Mesenteric fat pad (tissue), 1 donor: ENCODE measurements at places on chromosomes 4 and X.

DNA sequence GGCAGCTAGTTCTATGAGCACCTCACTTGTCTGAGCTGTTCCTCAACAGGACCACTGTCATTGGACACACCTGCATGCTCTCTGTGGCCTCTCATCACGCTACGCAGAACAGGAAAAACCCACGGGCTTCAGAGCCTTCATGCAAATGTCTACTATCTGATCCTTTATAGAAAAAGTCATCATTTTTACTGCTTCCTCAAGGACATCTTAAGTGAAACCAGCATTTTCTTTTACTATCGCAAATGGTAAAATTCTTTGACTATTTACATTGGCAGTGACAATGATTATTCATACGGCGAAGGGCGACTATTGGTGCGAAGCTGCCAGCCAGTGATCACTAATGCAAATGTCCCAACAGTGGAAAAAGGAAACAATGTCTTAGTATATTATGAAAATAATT lies 147.0 kb downstream of the AFAP1 start:
- DNase-seq: peak; percentile 18

DNA sequence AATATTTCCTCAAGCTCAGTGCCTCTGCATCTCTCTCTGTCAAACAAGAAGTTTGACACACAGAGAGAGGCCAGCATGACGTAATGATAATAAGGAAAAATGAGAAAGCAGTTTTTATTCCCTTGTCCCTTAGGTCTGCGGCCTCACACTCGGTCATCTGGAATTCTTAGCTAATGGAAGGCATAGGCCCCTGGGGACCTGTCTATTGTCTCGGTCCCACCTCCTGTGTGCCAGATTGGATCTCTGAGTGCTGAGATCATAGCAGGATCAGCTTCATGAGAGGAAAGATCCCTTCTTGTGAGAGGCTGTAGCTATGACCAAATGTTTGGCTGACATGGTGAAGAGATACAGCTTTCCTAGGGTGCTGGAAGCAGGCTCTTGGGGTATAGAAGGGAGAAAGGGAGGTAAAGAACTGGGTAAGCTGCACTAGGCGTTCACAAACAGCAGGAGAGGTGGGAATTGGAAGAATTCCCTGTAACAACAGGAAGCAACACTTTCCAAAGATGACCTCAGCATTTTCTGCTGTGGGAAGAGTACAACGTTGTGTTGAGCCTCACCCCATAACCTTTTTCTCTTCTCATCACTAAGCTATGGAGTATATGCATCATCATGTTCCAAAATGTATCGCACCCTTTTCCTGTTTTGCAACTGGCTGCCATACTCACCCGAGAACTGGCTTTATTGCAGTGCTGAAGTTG lies 20.2 kb downstream of the TMEM31 start:
- DNase-seq: no peak

DNA sequence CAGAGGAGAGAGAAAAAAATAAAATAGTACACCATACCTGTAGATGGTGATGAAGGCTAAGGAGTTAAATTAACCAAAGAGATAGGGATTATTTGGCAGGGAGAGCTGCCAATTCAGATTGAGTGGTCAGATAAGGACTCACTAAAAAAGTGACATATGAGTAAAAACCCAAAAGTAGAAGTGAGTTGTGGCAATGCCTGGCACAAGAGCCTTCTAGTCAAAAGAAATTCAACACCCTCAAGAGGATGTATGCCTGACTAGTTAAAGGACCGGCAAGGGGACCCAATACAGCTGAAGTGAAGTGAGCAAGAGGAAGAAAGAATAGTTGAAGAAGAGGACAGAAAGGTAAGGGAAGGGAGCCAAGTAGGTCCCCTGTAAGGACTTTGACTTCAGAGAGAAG lies 34.9 kb downstream of the ELF2 start:
- no peak for DNase-seq

GRCh38 chr4:33369446-33369845 lies 2649.3 kb downstream of the PCDH7 start:
- no peak for DNase-seq

GRCh38 chr4:154132406-154132805 lies 343.5 kb upstream of the SFRP2 start:
- DNase-seq: no peak

DNA sequence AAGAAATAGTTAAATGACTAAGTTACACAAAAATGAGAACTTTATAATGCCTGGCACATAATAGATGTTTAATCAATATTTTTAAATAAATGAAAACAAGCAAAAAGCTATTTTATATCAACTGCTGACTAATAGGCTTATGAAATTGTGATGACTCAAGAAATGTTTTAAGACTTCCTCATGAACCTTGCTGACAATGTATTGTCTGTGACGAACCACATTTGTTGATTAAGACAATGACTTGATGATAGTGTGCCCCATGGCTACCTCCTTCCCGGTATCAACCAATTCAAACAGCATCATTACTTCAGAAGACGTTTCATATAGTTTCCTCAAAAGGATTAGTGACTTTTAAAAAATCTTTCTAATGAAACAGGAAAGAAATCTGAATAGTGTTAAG lies 7.9 kb downstream of the CXCL6 start:
- no peak for DNase-seq

DNA sequence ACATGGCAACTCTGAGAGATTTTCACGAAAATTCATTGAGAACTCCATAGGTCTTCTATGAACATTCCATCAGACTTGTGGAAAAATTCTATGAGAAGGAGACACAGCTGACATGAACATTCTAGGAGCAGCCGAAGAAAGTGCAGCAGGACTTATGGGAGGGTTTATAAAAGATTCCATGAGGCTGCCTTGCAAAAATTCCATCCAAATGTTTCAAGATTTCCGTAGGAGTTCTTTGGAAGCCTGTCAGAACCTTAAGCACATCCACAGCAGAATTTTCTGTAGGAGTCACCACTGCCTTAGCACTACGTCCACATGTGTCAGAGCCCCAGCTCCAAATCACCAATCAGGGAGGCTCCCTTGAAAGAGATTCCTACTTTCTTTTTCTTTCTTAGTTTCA lies 67.0 kb upstream of the MSX1 start:
- no peak for DNase-seq

DNA sequence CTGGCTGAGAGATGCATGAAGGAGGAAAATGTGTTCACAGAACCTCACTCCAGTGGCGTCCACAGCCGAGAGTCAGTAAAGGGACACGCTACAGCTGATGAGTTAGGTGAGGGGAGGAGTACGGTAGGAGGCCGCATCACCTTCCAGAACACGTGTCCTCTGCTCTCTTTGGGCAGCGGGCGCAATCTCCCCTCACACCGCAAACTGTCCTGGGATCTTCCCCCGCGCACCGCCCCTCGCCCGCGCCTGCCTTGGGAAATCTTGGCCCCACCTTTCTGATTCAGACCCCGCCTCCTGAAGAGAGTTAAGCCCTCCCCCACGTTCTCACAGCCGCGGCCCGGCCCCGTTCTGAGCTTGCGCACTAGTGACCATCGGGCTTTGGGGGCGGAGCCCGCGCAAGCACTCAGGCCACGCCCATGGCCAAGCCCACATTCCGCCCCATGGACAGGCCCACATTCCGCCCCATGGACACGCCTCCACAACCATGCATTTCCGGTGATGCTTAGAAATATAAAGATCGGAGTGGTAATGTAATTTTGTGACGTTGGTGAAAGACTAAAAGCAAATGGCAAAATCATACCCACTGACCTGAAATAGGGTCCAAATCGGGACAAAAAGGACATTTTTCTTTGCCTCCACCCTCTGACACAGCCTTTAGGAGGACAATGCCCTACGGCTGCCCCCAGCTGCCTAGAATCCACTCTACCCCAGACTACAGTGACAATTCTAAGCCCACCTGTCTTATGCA lies 13.3 kb downstream of the SMIM10 start:
- peak; percentile 96 for DNase-seq

GRCh38 chr4:104394406-104395167 lies 100.1 kb downstream of the CXXC4 start:
- DNase-seq: no peak

GRCh38 chr4:94171616-94172015 lies 36.0 kb upstream of the SMARCAD1 start:
- no peak for DNase-seq

DNA sequence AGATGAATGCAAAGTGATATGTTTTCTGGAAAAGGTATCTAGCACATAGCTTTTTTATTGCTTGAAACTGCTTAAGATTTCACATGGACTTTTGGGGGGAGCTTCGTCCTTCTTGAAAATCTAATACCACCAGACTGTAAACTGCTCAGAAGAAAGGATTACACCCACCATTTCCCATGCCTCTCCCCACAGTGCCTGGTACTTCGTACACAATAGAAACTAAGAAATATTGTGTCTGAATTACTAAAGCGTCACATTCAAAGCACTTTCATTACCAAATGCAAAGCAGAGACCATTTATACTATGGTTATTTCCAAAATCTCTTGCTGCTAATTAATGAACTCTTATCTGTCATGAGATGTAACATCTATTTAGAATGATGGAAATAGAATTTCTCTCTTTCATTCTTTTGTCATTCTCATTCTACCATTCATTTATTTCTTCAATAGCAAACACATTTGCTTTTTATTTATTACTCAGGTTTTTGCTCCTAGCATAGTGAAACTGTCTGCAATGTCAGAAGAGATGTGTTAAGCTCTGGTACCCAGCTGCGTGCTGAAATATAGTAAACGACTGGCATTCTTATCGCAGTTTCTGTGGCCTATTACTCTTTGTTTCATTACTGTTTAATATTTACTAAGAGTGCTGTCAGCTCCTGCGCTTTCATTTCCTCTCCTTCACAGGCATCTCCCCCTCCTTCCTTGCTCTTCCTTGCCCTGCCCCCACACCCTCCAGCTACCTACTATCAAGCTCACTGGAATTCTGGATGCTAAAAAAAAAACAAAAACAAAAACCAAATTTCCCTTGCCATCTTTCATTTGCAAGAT lies 51.4 kb upstream of the RAPGEF2 start:
- no peak for DNase-seq

DNA sequence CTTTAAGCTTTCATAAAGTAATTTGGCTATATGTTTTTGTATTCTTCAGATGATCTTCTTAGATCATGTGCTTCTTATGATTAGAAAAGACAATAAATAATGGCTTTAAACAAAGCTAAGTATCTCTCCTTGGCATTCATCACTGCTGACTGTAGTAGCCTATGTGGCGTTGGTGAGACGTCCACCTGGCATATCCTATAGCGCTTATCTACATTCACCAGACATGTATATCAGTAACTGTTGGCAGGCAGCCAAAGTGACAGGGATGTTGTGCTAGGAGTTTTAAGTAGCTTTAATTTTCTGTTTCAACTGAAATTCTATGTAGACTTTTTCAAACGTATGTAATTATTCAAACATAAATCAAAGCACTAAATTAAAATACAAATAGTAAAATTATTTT lies 276.4 kb downstream of the IL15 start:
- DNase-seq: no peak

DNA sequence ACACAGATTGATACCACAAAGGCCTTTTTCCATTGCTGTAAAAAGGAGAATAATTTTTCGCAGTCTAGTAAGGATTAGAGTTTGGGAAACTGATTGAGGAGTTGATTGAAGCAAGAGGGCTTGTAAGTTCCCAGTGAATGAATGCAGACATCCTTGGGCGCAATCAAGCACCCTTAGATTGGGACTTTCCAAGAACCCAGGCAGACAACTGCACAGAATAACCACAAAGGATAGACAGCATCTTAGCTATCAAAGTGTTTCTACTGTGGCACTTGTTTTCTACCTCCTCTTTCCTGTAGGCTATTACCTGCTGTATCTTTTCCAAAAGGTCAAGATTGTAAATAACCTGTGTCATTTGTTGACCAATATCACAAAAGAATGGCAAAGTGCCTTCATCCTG lies 2.6 kb downstream of the COX18 start:
- no peak for DNase-seq

- no peak for DNase-seq
These were observed 65.3 kb downstream of the EGF start for GRCh38 chr4:109977854-109978501.

GRCh38 chr4:108135549-108136209 lies 33.1 kb downstream of the LEF1 start:
- no peak for DNase-seq

GRCh38 chr4:59818656-59819055 lies 1381.5 kb upstream of the ADGRL3 start:
- no peak for DNase-seq

- DNase-seq: no peak
These were observed 182.5 kb downstream of the RASL11B start for GRCh38 chr4:53044651-53044960.

DNA sequence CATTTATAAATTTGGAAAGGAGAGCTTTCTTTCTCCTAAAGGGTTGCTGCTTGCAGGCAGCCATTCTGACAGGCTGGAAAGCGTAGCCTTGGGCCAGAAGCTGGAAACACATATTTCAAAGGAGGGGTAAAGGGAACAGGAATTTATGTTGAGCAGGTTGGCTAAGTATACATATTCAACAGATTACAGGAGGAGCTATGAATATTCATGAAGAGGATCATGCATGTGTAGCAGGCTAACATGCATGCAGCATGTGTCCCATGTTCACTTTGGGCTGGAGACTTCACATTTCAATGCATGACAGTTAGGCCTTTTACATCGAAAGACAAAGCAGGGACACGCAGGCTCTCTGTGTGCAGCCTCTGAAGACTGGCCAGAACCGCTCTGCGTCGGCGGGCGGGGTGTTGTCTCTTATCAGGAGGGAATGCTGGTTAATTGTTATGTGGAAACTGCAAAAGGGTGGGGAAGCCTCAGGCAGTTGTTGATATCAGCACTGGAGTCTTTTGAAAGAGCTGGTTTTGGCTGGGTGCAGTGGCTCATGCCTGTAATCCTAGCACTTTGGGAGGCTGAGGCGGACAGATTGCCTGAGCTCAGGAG lies 31.5 kb downstream of the CASP3 start:
- no peak for DNase-seq

GRCh38 chr4:3807822-3808496 lies 41.8 kb downstream of the ADRA2C start:
- DNase-seq: no peak

GRCh38 chr4:118741301-118741855 lies 56.2 kb downstream of the METTL14 start:
- DNase-seq: no peak

DNA sequence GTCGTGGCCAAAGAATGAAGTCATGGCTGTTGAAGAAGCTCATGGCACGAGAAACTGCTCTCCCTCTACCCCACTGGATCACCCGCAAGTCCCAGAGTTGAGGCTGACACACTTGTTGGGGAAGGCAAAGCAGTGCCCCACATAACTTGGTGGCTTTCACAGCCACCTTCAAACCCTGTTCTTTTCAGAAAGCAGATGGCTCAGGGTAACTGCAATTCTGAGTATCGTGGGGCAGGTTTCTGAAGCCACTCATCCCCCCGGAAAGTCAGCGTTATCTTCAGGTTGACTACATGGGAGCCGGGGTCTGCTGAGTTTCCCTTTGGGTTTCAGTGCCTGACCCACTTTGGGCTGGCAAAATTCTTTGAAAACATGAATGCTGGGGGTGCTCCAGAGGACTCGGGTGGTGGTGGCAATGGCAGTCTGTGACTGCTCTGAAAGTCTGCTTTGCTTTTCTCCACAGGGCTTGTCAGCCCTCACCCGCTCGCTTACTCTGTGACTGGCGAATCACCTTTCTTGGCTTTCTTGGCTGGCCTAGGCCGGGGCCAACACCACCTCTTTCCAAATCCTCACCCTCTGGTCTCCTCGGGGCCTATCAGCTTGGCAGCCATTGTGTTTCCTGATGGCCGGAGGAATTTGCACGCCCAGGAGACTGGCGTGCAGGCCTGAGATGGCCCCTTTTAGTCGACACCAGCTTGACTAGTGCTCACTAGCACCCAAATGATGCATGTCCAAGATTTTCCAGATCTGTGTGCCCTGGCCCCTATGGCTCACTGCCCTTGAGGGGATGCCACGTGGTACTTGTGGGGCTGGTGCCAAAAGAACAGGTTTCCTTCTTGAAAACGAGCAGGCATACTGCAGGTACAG lies 7.3 kb downstream of the PPP1R3F start:
- DNase-seq: peak; percentile 51
